ENCODE measurements at places on chromosomes 5 and 9.

DNA sequence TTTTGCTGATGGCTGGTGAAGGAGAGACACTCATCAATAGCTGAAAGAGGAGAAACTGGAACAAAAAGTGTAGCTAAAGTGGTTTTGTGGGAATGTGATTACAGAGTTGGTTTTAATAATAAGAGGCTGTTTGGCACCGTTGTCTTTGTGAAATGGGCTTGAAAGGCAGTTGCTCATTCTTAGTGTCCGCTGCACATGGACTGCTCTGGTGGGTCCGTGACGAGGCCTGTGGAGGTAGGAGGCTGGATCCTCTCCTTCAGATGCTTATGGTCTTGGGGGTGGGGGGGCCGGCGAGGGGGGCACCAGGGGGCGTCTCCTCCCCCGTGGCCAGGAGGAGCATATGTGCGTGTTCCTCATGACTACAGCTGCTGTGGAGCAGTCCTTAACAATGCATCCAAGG is 29.8 kb downstream of the FUBP3 start:
- DNase-seq: no peak

- DNase-seq: no peak
These were observed 22.0 kb downstream of the GADD45G start for GRCh38 chr9:89626741-89627265.

DNA sequence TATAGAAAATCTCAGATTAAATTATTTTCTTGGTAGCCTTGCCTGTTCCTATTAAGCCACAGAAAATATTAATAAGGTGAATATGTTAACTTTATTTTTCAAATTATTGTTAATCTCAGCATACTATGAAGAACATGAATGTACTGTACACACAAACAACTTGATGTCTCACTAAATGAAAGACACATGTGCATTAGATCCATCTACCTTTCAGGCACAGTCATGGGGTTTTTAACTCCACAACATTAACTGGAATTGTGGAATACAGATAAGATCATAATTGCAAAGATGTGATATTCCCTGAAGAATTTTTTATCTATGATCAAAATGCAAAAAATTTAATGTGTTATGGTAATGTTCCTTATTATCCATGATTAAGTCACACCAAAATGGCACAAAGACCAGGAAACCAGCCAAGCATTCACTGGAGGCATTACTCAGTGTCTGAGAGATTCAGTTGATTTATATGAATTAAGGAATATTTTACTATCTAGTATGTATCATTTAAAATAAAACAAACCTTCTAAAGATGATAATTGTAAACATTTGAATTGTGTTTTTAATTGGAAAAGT is 150.0 kb upstream of the VCAN start:
- no peak for DNase-seq

- DNase-seq: no peak
These were observed 116.0 kb upstream of the LMX1B start for GRCh38 chr9:126497660-126498275.
